ENCODE measurements at places on chromosomes 12 and 14. TPM values are rescaled to one million over a fixed set of nuclear protein-coding genes. Genes with fewer than 3 reads are reported as not detected.

DNA sequence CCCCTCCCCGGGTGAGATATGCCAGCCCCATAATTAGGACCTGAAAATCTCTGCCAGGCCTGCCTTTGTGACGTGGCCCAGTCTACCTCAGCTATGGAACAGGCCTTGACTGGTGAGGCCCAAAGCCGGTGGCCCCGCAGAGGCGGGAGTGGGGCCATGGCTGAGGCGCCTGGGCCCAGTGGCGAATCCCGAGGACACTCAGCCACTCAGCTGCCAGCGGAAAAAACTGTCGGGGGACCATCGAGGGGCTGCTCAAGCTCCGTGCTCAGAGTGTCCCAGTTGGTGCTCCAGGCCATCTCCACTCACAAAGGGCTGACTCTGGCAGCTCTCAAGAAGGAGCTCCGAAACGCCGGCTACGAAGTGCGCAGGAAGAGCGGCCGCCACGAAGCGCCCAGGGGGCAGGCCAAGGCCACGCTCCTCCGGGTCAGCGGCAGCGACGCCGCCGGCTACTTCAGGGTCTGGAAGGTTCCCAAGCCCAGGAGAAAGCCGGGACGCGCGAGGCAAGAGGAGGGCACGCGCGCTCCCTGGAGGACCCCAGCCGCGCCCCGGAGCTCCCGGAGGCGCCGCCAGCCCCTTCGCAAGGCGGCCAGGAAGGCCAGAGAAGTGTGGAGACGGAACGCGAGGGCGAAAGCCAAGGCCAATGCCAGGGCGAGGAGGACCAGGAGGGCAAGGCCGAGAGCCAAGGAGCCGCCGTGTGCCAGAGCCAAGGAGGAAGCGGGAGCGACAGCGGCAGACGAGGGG lies 21.4 kb downstream of the ZNF641 start:
- H3K36me3 ChIP-seq = no peaks in the 10 kb centered on the region
- H3K4me1 ChIP-seq = no peaks in the 10 kb centered on the region
- H3K27me3 ChIP-seq = no peaks in the 10 kb centered on the region
- H3K4me3 ChIP-seq = no peak overlapping the region

- H3K27me3 ChIP-seq = no peaks in the 10 kb centered on the region
- no peak for DNase-seq
- H3K36me3 ChIP-seq = peaks cover 32% of the 10 kb centered on the region
These were observed 9.9 kb upstream of the VPS33A start for GRCh38 chr12:122276242-122276641.

Gene CLEC4D
- polyA plus RNA-seq = not detected

DNA sequence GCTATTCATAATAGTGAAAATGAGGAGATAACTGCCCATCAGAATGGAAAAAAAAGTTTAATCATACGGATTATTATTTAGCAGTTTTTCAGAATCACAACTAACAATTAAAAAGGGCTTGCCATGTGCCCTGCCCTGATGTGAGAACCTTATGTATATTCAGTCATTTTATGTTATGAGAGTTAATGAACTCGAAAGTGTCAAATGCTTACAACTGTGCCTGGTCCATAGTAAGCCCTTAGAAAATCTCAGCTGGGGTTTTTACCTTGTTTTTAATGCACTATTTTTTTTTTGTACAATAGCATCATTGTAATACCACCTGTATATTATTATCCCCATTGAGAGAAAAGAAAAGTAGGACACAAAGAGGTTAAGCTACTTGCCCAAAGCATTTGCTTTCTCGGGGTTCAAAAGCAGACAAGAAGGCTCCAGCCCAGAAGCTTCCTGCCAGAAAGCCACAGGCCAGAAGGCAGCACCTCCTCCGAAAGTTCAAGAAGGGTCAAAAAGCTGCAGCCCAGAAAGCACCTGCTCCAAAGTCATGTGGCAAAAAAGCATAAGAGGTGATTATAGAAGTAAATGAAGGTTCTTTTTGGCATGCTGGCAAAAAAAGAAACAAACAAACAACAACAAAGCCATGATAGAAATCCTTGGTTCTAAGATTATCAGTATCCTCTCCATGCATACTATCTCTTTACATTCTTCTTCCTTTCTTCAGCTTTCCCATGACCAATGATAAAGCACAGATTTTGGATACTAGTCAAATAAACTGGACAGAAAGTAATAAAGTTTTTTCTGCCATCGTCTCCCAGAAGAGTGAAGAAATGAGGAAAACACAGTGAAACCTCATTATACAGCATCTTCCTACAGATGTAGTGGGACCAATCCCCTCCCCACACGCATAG lies 59.1 kb upstream of the NAP1L1 start:
- H3K4me1 ChIP-seq = no peaks in the 10 kb centered on the region
- H3K27ac ChIP-seq = no peak overlapping the region
- no peaks in the 10 kb centered on the region for H3K36me3 ChIP-seq
- H3K27me3 ChIP-seq = no peaks in the 10 kb centered on the region
- DNase-seq = no peak

DNA sequence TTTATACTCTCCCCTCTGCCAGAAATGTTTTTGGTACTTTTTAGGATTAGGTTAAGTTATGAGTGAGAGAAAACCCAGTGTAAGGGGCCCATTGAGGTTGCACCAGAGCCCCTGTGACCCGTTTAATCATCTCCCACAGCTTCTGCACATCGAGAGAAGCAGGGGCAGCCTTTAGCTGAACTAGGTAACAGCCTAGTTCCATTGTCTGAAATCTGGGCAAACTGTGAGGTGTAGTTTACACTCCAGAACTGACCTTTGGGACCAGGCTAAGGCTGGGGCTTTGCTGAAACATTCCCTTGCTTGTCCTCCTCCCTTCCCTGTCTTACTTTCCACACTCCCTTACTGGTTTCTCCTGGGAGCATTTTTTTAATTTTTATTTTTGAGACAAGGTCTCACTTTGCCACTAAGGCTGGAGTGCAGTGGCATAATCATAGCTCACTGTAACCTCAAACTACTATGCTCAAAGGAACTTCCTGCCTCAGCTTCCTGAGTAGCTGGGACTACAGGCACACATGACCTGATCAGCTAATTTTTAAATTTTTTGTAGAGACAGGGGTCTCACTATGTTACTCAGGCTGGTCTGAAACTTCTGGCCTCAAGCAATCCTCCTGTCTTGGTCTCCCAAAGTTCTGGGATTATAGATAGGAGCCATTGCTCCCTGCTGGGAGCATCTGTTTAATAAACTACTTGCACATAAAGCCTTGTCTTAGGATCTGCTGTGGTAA lies 25.9 kb upstream of the DHRS2 start:
- DNase-seq = no peak
- no peaks in the 10 kb centered on the region for H3K4me1 ChIP-seq
- H3K4me3 ChIP-seq = no peak overlapping the region
- H3K27ac ChIP-seq = no peak overlapping the region
- H3K27me3 ChIP-seq = no peaks in the 10 kb centered on the region
- no peaks in the 10 kb centered on the region for H3K36me3 ChIP-seq

GRCh38 chr14:22471545-22472121 lies 117.4 kb downstream of the DAD1 start:
- no peaks in the 10 kb centered on the region for H3K36me3 ChIP-seq
- no peak for DNase-seq
- no peak overlapping the region for H3K27ac ChIP-seq
- H3K4me3 ChIP-seq = no peak overlapping the region
- no peaks in the 10 kb centered on the region for H3K27me3 ChIP-seq
- peaks cover 7% of the 10 kb centered on the region for H3K4me1 ChIP-seq

- no peaks in the 10 kb centered on the region for H3K36me3 ChIP-seq
- no peak overlapping the region for H3K4me3 ChIP-seq
- H3K27me3 ChIP-seq = no peaks in the 10 kb centered on the region
- no peaks in the 10 kb centered on the region for H3K4me1 ChIP-seq
These were observed 48.4 kb downstream of the SLC4A8 start for GRCh38 chr12:51472984-51473383.

- no peaks in the 10 kb centered on the region for H3K4me1 ChIP-seq
- DNase-seq = no peak
- no peak overlapping the region for H3K27ac ChIP-seq
- no peak overlapping the region for H3K4me3 ChIP-seq
These were observed 153.8 kb downstream of the PELI2 start for GRCh38 chr14:56271970-56272369.

DNA sequence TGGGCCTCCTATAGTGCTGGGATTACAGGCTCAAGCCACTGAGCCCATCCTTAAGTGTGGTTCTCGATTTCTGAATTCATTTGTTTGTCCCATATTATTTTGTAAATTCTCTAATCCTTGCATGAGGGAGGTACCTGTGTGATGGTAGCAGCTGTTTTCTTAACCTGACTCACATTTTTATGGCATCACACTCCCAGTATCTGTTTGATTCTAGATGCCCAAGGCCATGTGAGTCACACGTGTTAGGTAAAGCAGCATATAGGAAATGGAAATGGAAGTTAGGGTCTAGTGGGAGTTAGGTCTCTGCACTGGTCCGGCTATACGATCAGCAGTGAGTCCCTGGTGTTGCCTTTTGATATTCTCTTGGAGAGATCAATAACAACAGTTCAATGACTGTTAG lies 198.1 kb downstream of the ERC1 start:
- no peaks in the 10 kb centered on the region for H3K4me1 ChIP-seq
- H3K27ac ChIP-seq = no peak overlapping the region
- peaks cover 4% of the 10 kb centered on the region for H3K36me3 ChIP-seq

DNA sequence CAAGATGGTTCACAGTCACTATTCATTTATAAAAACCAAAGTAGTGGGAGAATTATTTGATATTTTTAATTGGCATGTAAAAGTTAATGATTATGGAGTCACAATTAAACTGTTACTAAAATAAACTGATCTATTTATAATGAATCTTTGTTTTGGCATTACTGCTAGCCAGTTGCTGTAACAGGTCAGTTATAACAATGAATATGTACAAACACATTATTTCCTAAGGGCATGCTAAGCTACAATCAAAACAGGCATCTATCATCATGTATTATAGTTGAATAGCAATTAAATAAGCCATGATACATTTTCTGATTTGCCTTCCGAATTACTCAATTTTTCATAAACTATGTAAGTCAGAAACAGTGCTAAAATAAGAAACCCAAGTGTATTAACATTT lies 518.3 kb downstream of the SLC16A7 start:
- DNase-seq = no peak
- no peaks in the 10 kb centered on the region for H3K4me1 ChIP-seq
- no peaks in the 10 kb centered on the region for H3K27me3 ChIP-seq
- no peak overlapping the region for H3K4me3 ChIP-seq

GRCh38 chr14:92597906-92598905 lies 84.6 kb downstream of the RIN3 start:
- H3K36me3 ChIP-seq = no peaks in the 10 kb centered on the region
- DNase-seq = no peak
- no peaks in the 10 kb centered on the region for H3K27me3 ChIP-seq
- H3K27ac ChIP-seq = no peak overlapping the region
- no peaks in the 10 kb centered on the region for H3K4me1 ChIP-seq

- H3K4me3 ChIP-seq = no peak overlapping the region
- DNase-seq = no peak
- H3K27ac ChIP-seq = no peak overlapping the region
- H3K27me3 ChIP-seq = no peaks in the 10 kb centered on the region
- no peaks in the 10 kb centered on the region for H3K36me3 ChIP-seq
- H3K4me1 ChIP-seq = no peaks in the 10 kb centered on the region
These were observed 82.0 kb downstream of the VWF start for GRCh38 chr12:6042446-6042845.

GRCh38 chr12:2338991-2339431 lies 286.2 kb downstream of the CACNA1C start:
- no peaks in the 10 kb centered on the region for H3K27me3 ChIP-seq
- peak overlapping the region; percentile 94 for H3K27ac ChIP-seq
- H3K4me3 ChIP-seq = no peak overlapping the region
- DNase-seq = no peak

GRCh38 chr12:38689704-38690103 lies 215.7 kb downstream of the CPNE8 start:
- H3K27me3 ChIP-seq = no peaks in the 10 kb centered on the region
- H3K36me3 ChIP-seq = peaks cover 6% of the 10 kb centered on the region
- H3K4me3 ChIP-seq = no peak overlapping the region
- H3K27ac ChIP-seq = no peak overlapping the region
- no peak for DNase-seq

Gene TGFB3
- 7.8 TPM for polyA plus RNA-seq

GRCh38 chr14:100750762-100751699 lies 24.3 kb downstream of the DLK1 start:
- no peak overlapping the region for H3K27ac ChIP-seq
- no peaks in the 10 kb centered on the region for H3K36me3 ChIP-seq
- peak; percentile 32 for DNase-seq
- no peak overlapping the region for H3K4me3 ChIP-seq
- H3K27me3 ChIP-seq = no peaks in the 10 kb centered on the region
